ENCODE measurements at places on chromosomes 12 and 14.

GRCh38 chr12:41190338-41190737, 2.2 kb downstream of the PDZRN4 start:
- no peak for DNase-seq

DNA sequence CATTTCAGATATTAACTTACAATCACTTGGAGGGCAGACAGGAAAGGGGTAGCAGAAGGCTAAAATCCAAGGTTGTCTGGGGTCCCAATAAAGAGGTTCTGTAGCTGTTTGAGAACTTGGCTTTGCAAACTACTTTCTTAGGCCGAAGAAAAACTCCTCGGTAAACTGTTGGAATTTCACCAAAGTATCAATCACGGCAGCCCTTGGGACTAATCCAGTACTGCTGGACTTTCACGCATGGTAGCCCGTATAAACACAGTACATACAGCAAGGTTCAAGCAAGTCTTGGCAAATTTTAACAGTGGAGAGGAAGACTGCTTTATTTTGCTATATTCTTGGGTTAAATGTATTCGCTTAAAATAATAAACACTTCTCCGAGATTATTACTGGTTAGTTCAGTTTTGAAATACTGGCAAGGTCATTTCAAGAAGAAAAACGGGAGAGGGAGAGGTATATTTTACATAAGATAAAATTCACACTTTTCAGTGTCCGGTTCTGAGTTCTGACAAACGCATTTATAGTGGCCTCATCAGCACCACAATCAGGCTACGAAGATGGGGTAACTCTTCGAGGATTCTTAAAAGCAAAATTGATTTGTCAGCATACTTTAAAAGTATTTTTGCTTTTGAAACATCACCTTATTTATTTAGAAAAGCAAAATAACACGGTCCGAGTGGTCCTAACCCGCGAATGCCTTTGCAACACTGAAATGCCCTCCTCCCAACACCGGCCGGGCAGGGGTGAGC, 1.3 kb downstream of the SETD3 start:
- no peak for DNase-seq

- no peak for DNase-seq
These were observed 82.0 kb downstream of the ETV6 start for GRCh38 chr12:11731455-11731854.

DNA sequence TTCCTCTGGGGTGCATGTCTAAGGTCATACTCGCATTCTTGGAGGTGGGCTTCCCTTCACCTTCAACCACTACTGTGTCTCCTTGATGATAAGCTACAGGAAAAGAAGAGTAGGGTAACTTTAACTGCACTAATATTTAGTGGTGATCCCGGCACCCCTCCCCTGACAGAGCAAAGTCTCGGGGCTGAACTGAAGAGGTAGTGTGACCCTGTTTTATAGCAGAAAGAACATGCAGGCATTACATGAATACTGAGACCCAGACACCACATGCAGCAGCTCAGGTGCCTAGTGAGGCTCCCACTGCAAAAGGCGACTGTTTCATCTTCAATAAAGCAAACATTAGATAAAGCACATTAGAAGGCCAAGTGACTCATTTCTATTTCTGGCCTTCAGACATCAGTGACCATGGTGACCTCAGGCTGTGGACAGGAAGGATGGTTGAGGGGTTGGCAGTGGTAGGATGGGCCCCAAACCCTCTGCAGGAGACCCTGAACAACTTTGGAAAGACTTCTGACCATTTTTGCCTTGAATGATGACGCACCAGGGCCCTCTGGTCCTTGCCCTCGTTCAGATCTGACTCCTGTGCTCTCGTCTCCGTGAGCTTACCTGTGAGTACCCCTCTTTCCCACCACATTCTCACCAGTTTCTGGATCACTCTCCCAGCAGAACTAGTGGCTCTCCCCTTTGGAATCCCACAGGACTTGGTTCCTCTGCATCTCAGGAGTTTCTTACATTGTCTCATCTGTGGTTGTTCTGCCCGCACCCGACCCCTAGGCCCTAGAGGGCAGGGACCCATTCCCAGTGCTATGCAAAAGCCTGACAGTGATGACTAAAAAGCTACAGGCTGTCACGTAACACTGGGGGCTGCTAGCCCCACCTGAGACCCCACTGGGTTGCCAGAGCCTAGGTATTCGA, 23.8 kb upstream of the JPH4 start:
- DNase-seq = no peak

GRCh38 chr12:104720339-104721038, 237.6 kb downstream of the SLC41A2 start:
- DNase-seq = peak; percentile 55

DNA sequence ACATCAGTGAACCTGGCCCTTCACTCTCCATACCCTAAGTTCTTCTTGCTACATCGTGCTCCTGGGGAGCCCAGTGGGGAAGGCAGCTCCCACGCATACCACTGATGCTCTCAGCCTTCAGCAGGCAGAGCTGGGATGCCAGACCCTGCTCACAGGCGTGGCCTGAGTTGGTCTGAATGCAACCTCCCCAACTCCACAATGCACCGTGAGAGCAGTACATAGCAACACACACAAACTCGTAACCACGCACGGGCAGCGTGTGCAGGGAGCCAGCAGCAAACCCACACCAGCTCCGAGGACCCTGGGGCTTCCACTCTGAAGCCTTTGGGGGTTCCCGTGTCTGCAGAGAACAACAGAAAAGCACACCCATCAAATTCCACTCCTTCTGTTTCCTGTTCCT, 37.3 kb downstream of the ANO2 start:
- no peak for DNase-seq

- DNase-seq = no peak
These were observed 37.7 kb upstream of the DNM1L start for GRCh38 chr12:32641287-32641901.

DNA sequence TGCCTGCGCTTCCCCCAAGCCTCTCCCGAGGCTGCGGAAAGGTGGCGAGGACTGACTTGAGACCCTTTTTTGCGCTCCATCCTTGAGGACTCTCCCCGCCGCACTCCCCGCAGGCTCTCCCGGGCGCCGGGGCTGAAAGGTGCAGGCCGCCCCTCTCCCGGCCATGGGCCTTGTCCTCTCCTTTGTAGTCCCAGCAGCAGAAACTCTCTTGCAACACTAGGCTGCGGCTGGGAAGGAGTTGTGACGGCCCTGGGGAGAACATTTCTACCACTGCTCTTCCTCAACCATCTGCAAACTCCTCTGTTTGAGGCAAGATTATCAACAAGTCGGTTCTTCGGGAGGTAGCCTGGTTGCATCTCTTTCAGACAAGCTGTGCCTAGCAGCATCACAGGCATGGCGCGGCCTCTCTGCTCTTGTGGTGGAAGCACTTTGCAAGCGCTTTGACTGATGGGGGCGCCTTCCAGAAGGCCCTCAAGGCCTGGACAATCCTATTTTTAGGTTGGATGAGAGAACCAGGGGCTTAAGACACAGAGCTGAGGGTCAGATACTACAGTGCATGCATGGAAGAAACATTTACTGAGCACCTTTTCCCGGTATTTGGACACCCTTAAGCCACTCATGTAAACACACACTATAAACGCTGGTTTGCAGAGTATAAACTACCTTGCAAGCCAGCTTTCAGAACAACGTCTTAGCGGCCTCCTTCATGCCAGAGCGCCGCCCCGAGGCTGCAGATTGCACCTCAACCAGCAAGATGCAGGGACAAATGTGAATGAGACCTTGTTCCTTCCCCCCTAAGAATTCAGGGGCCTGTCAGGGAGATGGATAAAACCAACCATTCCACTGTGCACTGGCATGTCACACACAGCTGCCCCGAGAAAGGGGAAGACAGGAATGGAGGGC, 1.2 kb upstream of the PRIMA1 start:
- DNase-seq = no peak

Data from AG20443 (cell line).